ENCODE measurements at places on chromosomes 11 and 22.

DNA sequence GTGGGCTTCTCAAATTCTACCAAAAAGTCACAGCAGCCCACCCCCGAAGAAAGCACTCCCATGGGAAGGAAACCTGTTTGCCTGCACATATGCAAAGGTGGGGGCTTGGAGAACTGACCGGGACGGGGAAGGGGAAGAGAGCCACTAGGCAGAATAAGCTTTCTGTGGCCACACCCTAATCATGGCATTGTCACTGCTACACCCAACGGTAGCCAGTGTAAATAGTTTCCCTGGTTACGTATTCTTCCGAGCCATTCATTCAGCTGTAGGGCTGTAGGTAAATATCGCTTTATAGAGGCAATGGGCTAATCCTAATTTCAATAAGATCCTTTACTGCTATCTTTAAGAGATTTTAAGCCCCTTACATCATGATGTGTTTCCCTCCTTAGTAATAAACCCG lies 61.7 kb downstream of the PRDM11 start:
- no peak for DNase-seq

DNA sequence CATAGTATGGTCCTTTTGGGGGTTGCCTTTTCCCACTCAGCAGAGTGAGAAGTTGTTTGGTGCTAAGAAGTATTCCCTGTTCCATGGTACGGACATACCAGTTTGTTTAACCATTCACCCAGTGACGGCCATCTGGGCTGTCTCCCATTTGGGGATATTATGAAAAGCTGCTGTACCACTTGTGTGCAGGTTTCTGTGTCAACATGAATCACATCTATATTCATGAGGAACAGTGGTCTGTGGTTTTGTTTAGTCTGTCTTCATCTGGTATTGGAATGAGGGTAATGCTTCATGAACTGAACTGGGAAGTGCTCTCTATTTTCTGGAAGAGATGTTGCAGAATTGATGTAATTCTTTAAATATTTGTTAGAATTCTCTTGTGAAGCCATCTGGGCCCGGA lies 89.5 kb downstream of the TRMU start:
- no peak for DNase-seq

- DNase-seq, result no peak
These were observed 326.0 kb downstream of the CASP12 start for GRCh38 chr11:104572279-104572678.

DNA sequence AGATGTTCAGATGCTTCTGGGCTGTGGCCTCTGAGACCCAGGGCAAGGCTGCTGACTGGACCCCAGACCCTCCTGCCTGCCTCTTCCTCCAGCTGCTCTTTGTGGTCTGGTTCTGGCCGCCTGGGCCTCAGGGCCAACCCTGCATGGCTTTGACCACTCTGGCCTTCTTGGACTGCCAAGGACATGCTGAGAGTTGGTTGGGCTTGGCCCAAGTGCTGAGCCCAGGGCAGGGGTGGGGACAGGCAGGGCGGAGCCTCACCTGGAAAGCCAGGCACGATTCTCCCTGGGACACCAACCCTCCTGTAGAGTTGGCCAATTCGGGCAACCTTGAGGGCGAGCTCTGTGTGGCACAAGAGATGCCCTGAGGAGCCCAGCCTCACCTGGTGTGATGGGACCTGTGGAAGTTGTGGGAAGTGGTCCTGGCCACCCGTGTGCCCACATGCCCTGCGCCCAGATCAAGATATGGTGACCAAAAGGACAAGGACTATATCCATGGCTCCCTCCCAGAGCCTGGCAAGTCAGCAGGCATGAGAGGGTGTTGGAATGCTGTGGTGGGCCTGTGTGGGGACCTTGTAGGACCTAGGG lies 11.6 kb downstream of the TANGO2 start:
- DNase-seq, result no peak

DNA sequence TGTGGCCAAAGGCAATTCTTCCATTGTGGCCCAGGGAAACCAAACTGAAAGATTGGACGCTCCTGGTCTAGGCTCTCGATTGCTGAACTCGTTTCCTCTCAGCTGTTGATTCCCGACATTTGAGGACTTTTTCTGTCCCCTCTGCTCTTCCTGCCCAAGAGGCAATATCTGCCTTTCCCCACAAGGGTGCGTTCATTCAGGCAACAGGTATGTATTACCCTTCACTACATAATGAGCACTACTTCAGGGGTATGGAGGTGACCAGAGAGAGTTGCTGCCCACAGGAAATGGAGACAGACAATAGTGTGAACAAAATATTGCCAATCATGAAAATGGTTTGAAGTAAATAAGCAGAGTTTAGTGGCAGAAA lies 8.2 kb downstream of the PTH start:
- DNase-seq, result peak; percentile 25

- no peak for DNase-seq
These were observed 850 bp upstream of the MIF start for GRCh38 chr22:23893121-23893944.

DNA sequence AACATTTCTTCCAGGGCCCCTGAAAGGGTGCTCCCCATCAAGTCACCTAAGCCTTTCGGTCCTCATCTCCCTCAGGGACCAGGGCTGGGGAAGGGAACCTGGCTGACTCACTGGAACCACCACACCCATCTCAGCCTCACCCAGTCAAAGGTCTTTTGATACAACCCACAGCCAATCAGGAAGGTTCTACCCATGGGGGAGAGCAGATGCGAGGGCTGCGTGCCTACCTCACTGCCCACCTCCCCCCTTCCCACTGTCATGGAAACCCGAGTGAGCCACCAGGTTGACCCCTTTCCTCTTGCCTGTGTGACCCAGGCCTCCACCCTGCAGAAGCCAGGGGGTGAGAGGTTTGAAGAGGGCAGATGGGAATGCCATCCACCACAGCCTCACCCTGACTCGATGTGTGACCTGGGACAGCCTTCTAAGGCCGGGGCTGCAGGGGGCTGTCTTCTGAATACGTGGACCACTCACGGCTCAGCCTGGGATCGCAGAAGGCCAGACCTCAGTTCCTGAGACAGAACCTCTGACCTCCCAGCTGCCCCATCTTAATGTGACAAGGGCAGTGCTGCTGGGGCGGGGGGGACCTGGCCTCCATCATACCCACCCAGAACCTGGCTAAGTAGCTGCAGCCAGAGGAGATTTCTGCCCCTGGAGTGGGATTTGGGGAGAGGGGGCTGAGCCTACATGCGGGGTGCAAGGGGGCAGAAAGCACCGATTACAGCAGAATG lies 2.7 kb downstream of the MDK start:
- no peak for DNase-seq

GRCh38 chr11:28763151-28763550 lies 655.0 kb downstream of the METTL15 start:
- no peak for DNase-seq

DNA sequence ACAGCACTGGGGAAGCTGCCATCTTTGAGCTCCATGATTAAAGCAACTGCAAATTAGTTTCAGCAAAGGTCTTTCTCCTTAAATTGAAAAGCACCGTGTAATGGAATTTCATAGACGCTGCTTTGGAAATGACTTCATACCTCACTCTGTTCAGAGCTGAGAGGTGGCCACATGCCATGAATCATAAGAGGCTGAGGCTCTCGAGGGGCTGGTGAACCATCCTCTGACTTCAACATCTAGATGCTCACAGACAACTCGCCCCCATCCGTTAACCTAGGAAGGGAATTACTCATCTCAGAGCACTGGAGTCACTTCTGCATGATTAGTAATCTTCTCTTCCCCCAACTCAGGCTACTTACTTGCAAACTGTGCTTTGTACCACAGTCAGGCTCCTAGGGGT lies 122.3 kb downstream of the RCN1 start:
- DNase-seq, result peak; percentile 29

DNA sequence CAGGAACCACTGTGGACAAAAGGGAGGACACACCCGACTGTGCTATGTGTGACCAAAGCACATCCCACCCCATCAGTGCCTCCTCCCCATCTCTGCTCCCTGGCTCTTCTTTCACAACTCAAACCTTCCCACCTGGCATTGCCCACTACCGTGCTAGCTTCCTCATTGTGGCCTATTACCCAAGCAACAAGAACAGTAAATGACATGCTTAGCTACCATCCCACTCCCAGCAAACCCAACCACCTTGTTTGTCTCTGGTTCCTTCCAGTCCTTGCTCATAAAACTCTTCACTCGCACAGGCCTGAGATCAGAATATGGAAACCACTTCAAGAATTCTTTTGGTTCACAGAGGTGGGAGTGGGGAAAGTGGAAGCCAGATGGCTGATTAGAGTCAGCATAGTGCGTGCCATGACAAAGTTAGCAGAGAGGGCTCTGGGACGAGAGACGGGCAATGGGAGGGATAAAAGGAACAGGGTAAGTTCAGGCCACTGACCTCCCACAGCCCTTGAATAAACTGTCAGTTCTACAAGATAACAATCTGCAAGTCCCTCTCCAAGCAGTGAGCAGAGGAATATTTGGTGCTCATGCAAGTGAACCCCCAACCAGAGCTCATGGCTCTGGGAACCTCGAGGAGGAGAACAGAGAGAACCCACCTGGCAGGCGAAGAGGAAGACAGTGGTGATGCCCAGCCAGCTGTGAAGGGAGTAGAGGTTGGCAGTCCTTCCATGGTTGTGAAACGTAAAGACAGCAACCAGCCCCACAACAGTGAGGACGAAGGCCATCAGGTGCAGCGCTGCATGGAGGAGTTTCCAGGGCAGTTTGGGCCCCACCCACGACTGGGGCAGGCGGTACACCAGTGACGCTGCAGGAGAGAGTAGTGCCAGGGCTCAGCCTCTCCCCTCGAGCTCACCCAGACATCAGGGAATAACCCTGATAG lies 8.3 kb downstream of the CYB561A3 start:
- DNase-seq, result no peak

DNA sequence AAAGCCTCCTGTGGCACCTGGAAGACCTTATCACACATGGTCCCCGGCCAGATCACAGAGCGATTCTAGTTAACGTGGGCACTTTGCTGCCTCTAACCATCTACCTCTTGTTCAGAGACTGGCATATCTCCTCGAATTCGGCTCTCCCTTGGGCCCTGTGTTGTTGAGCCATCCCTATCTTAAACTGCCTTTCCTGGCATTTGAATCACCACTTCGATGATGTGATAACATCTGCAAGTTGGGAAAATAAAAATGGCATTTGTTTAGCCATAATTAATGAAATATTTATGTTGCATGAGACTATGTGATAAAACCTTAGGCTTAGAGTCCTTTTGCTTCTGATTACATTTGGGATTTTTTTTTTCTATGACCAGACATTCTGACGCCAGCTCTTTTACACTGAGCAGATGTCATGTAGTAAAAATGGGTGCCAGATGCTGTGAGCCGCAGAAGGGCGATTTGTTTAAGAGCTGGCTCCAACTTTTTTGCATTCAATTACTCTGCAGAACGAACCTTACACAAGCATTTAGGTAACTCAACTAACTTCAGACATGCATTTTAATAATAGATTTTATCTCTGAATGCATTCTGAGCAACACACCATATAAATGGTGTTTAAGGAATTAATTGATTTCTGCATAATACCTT lies 58.5 kb upstream of the PARVA start:
- no peak for DNase-seq

- no peak for DNase-seq
These were observed 28.6 kb downstream of the PRCP start for GRCh38 chr11:82871646-82872045.

- DNase-seq, result no peak
These were observed 87.7 kb downstream of the UBASH3B start for GRCh38 chr11:122743097-122743741.

DNA sequence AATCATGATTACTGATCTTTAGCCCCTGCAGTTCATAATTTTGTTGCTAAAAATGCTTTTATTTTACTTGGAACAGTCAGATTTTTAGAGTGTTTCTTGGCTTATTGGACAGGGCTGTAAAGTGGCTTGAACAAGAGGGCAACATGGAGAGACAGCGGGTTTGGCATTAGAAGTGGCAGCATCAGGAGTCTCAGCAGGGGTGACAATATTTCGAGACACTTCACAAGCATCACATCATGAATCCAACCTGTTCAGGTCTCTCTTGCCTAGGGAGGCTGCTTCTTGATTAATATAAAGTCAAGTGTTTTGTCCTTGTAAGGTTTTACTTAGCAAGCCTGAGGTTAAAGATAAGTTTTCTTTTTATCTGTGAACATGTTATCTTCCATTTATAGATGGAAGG lies 2249.5 kb downstream of the LRRC4C start:
- no peak for DNase-seq

DNA sequence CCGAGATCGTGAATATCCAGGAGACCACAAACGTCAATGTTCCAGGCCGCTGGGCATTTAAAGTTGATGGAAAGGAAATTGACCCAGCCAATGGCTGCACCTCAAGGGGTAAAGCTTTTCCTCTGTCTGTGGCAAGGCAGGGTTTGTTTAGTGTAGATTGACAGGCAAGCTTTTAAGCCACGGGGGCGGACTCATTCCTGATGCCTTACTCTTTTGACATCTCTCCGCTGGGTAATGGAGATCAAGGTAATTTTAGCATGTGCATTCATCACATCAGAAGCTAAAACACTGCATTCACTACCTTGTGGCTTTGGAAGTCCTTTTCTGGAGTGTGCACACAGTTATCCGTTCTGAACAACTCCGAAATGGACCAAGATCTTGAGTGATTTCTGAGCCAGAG lies 12.6 kb downstream of the TECTA start:
- no peak for DNase-seq

DNA sequence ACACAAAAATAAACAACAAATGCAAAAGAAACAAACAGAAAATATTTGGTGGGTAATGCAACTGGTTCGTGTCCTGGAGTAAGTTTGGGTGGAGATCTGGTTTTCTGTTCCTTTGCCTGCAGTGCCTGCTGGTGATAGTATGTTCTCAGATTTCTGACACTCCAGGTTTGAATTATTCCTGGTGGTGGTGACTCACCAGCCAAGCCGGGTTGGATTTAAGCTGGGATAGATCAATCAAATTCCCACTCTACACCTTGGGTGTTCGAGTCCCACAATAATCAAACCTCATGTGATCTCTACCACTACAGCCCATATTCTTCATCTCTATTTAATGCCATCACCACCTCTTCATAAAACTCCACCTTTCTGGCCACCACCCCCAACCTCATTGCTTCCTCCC lies 421.8 kb downstream of the NTM start:
- DNase-seq, result no peak

DNA sequence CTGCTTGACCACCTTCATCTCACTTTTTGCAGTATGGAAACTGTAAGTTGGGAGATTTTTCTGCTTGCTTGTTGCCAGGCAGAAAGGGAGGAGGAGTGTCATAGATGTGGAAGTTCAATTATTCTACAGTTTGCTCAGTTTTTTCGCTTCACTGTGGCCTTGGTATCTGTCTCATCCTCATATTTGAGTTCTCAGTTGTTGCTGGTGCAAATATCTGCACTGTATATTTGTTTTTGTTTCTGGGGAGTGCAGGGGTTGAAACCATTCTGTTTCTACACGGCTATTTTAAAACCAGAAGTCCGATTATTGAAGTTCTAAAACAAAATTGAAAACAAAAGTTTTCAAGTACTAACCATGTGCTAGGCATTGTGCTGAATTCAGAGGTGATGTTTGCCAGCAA lies 153.4 kb downstream of the JRKL start:
- no peak for DNase-seq

DNA sequence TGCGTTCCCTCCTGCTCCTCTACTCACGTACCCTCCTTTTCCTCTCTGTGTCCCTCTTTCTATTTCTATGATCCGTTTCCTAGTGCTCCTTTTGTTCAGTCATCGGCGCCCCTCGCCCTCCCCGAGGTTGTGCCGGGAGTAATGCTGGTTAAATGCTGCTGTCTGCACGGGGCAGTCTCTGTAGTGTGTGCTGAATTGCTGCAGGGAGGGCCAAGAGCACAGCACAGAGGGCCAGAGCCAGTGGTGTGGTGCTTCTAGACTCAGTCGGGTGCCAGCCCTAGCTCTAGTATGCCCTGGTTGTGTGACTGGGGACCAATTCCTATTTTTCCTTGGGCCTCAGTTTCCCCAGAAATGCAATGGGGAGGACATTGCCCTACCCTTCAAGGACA lies 98.3 kb downstream of the PKNOX2 start:
- DNase-seq, result no peak

- DNase-seq, result no peak
These were observed 93.2 kb downstream of the PKNOX2 start for GRCh38 chr11:125257751-125258150.

Data from activated T-cell treated with anti-CD3 and anti-CD28 coated beads, Interleukin-2, amount 50 U/mL, for 48 hours (primary cell).